ENCODE measurements at places on chromosomes 5 and 9. TPM values are rescaled to one million over a fixed set of nuclear protein-coding genes. Genes with fewer than 3 reads are reported as not detected.

The PCDH12 gene
- not detected for total RNA-seq

The PTPN3 gene
- not detected for total RNA-seq

The LCN10 gene
- total RNA-seq, result not detected

The SHC3 gene
- 0.09 TPM for total RNA-seq

The SGCD gene
- 1.4 TPM for total RNA-seq

The PPP1R26 gene
- 3.2 TPM for total RNA-seq

DNA sequence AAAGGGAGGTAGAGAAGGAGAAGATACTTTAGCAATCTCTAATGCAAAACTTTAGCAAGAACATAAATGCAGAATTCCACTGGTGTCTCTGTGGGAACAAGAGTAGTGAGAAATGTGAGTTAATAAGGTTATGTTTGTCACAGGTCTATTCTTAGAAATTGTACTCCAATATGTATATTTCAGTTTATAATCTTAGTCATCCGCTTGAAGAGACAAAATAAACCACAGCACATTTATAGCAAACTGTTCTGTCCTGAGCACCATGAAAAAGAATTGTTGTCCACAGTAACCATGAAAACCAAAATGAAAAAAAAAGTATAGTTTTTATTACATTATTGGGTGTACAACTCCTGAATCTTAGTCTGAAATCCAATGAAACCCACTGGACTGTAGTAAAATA is 93.6 kb upstream of the TSLP start:
- H3K4me3 ChIP-seq, result no peak overlapping the region
- no peak overlapping the region for H3K27ac ChIP-seq
- no peaks in the 10 kb centered on the region for H3K36me3 ChIP-seq
- no peaks in the 10 kb centered on the region for H3K27me3 ChIP-seq

DNA sequence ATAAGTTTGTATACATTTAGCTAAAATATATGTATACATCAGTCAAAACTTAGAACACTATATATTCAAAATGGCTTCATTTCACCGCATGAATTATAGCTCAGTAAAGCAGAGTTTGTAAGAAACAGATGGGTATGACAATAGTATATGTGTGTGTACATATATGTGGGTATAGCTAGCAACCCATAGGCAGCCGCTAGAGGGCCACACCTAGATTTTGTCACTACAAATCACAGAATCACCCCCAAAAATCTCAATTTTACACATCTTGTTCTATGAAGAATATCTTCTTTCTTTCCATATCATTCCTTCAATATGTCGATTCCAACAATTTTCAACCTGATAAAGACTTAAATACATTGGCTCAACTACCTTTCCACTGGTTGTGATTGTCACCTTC is 357.8 kb upstream of the CCNG1 start:
- no peaks in the 10 kb centered on the region for H3K4me1 ChIP-seq
- no peak overlapping the region for H3K27ac ChIP-seq
- H3K4me3 ChIP-seq, result no peak overlapping the region
- no peaks in the 10 kb centered on the region for H3K27me3 ChIP-seq
- no peak for DNase-seq

DNA sequence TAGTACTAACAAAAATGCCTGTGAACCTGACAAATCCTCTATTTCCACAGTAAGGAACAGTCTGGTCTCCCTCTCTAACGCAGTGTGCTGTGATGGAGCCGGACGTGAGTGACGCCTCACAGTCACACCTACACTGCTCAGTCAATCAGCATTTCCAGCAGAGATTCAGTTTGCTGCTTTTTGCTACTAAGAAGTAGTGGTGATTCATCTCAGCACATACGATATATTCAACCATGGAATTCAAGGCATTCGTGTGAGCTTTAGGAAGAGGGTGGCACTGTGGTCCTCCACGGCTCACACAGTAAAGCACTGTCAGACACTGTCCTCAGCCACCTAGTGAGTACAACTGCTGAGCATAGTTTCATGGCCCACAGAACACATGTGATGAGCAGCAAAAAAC is 70.9 kb downstream of the SETX start:
- H3K27ac ChIP-seq, result no peak overlapping the region
- H3K4me1 ChIP-seq, result no peaks in the 10 kb centered on the region
- peaks cover 94% of the 10 kb centered on the region for H3K36me3 ChIP-seq
- H3K4me3 ChIP-seq, result no peak overlapping the region
- DNase-seq, result no peak

DNA sequence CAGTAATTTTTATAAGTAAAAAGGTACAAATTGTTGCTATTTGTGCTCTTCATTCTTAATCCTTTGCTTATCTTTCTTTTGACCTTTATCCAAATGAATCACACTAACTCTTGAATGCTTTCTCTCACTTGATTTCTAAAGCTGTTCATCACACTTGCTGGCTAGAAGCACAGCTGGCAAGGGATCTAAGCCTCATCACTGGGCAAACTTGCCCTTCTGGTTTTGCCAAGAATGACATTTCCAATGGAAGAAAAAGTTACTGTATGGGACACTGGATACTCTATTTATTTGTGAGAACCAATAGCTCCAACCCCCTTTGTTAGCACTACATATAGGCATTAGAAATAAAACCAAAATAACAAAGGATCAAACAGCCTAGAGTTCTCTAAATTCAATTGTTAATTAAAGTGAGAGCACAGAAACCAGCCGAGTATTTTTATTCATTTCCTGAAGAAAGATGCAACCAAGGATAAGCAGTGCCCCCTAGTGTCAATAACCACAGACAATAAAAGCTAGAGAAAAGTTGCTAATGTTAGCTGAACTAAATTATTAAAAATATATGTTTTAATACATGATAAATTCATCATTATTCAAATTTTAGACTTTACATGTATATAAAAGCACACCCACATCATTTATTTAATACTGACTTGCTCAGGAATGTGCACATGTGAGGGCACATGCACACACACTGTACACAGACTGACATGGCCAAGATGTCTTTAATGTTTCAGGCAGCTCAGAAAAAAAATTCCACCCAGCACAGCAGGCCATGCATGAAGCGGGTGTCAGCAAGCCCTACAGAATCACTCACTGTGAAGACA is 59.8 kb upstream of the POU5F2 start:
- peaks cover 1% of the 10 kb centered on the region for H3K36me3 ChIP-seq
- H3K4me1 ChIP-seq, result no peaks in the 10 kb centered on the region
- no peak overlapping the region for H3K4me3 ChIP-seq
- H3K27me3 ChIP-seq, result no peaks in the 10 kb centered on the region

- H3K4me3 ChIP-seq, result no peak overlapping the region
- no peak for DNase-seq
- no peaks in the 10 kb centered on the region for H3K36me3 ChIP-seq
- H3K27ac ChIP-seq, result no peak overlapping the region
- H3K4me1 ChIP-seq, result no peaks in the 10 kb centered on the region
These were observed 6.0 kb downstream of the OR13D1 start for GRCh38 chr9:104700306-104700705.

- no peak overlapping the region for H3K4me3 ChIP-seq
- no peak for DNase-seq
- no peaks in the 10 kb centered on the region for H3K4me1 ChIP-seq
These were observed 50.9 kb downstream of the BRINP1 start for GRCh38 chr9:119318371-119318770.

DNA sequence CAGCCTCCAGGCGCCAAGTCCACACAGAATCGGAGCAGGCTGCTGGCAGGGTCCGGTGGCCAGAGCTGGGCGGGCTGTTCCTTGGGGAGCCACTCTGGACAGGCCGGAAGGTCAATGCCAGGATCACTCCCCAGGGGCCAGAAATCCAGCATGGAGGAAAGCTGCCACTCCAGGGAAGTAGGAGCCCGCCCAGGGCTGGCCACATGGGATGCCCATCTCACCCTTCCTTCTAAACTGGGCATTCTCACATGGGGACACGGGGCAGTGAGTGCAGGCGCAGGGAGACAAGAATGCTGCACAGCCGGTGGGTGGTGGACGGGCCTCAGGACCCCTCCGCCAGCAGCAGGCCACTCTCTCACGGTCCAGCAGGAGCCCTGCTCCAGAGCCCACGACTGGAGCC is 58.2 kb downstream of the ADAMTS2 start:
- no peak overlapping the region for H3K27ac ChIP-seq
- DNase-seq, result no peak
- H3K4me3 ChIP-seq, result no peak overlapping the region
- no peaks in the 10 kb centered on the region for H3K36me3 ChIP-seq
- no peaks in the 10 kb centered on the region for H3K27me3 ChIP-seq

GRCh38 chr5:95907740-95908706 is 53.6 kb downstream of the ELL2 start:
- H3K4me3 ChIP-seq, result no peak overlapping the region

Data from natural killer cell (primary cell).